ENCODE measurements at places on chromosomes 2 and 18.

DNA sequence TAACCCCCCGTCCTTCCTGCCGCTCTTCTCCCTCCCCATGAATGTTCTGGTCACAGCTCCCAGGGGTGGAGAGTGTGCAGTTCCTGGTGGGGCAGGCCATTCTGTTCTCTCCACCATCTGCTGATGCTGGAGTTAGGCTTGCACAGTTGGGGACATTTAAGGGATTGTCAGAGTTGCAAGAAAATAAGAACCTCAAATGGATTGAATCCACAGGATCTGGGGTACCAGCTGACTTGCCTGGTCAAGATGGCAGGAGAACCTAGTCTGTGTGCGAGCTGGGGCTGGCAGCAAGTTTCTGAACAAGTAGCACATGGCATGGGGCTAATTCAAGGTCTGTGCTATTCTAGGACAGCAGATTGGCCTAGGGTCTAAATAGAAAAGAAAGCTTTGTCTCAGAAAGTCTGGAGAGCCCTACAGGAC is 60.8 kb upstream of the TXNDC2 start:
- DNase-seq = no peak

- peak; percentile 42 for DNase-seq
These were observed 479 bp downstream of the RNMT start for GRCh38 chr18:13726972-13727331.

- no peak for DNase-seq
These were observed 99.6 kb upstream of the THSD7B start for GRCh38 chr2:136665736-136666135.

DNA sequence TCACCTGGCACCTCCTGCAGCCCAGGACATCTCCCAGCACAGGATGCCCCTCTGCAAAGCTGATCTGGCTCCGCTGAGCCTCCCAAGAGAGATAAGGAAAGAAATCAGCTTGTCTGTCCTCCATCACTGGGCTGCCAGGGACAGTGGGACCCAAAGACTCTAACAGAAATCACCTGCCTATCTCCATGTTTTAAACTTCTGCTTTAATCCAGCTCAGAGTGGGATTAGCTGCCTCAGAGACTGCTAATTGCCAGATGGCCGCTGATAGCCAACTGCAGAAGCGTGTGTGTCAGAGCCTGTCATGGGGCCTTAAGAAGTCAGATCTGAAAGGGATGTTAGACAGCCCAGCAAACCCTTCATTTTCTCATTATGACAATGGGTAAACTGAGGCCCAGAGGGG is 389.4 kb upstream of the KLHL29 start:
- no peak for DNase-seq

GRCh38 chr2:239466755-239467271 is 66.0 kb upstream of the HDAC4 start:
- DNase-seq = no peak

GRCh38 chr2:9110346-9110884 is 96.2 kb upstream of the ASAP2 start:
- no peak for DNase-seq

GRCh38 chr2:105885456-105885855 is 140.7 kb downstream of the NCK2 start:
- no peak for DNase-seq

DNA sequence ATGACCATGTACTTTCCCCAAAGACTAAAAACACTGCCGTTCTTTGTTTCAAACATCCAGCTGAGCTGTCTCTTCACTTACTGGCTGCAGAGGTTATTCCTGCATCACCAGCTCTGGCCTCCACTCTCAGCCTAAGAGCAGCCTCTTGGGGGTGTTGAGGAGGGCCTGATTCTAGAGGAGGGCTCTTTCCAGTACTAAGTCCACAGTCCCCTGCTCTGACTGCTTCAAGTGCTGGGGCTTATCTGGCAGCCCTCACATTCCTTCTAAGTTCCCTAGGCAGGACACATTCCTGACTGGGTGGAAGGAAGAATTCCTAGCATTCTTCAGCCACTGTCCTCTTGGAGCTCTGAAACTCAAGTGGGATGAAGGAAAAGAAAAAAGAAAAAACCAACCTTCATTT is 32.9 kb upstream of the EHBP1 start:
- peak; percentile 95 for DNase-seq

DNA sequence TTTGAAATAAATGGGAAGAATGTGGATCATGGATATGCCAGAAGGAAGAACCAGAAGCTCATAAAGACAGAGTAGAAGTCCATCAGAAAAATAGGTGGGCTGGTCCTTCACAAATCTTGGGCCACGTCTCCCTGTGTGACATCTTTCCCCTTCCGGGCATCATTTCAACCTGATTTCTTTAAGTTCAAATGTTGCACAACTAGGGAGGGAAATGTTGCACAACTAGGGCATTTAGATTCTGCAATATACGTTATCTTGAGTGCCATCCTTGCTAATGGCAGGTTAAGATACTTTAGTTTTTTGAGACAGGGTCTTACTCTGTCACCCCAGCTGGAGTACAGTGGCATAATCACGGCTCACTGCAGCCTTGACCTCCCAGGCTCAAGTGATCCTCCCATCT is 129.6 kb downstream of the CERS6 start:
- DNase-seq = no peak

GRCh38 chr18:24656551-24657443 is 196.4 kb downstream of the HRH4 start:
- no peak for DNase-seq

GRCh38 chr2:9249020-9249800 is 42.6 kb downstream of the ASAP2 start:
- peak; percentile 87 for DNase-seq

DNA sequence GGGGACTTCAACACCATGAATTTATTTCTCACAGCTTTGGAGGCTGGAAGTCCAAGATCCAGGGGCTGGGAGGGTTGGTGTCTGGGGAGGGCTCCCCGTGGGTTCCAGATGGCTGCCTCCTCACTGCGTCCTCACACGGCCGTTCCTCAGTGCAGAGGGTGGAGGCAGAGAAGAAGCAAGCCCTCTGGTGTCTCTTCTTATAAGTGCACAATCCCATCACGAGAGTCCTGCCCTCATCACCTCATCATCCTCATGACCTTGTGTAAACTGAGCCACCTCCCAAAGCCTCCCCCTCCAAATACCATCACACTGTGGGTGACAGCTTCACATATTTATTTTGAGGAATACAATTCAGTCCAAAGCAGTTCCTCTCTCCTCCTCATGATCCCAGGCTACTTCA is 26.3 kb downstream of the TMEM163 start:
- no peak for DNase-seq

DNA sequence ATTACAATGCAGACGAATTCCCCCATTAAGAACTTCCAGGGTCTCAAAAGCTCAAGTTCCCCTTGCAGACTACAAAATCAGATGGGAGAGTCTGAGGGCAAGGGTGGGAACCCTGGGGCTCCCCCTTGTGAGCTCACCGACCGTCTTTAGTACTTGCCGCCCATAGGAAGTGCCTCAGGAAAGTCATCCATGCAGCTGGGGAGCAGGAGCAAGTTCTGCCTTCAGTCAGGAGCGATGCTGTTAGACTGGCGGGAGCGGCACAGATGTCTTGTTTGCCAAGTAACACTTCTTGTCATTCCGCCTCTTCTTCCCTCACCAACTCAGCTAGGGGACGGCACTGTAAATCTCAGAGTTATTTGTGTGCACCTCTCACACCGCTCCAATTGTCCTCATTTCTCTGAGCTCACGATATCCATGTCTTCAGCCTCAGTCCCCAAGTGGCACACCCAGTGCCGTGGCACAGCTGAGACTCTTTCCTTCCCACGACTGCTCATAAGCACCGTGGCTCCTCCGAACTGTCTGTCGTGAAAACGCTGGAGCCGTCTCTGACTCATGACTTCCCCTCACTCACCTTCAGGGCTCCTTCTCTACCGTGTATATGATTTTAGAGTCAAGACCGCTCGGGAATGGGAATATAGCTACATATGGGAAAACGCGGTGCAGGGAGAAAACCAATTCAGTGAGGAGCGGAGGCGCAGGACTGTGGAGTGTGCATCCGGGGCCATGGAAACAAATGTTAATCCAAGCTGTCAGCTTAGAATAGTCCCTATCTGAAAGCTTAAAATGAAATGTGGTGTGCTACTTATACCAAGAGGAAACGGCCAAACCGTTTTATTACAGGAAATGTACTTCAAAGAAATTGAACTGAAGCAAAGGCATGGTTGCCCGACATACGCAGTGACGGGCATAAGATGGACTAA is 34.0 kb downstream of the UXS1 start:
- no peak for DNase-seq

DNA sequence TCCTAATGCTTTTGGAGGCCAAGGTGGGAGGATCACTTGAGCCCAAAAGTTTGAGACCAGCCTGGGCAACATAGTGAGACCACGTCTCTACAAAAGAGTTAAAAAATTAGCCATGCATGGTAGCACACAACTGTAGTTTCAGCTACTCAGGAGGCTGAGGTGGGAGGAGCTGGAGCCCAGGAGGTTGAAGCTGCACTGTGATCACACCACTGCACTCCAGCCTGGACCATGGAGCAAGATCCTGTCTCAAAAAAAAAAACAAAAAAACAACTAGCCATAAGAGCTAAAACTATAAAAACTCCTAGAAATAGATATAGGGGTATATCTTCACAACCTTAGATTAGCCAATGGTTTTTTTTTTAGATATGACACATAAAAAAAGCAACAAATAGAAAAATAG is 16.9 kb upstream of the COL6A3 start:
- peak; percentile 58 for DNase-seq

DNA sequence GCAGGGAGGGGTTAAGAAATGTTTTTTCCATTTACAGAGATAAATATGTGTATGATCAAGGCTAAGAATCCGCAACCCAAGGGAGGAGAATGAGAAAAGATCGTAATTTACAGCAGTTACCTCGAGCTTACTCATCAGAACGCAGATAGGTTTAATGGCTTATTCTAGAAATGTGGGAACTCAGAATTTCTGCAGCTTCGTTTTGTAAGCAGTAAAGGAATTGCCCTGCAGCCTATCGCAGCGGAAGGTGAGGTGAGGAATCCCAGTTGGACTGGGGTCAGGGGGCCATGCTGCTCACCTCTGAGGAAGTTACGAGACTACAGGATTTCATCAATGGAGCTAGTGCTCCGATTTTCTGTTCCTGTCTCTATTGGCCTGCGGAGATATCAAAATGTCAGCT is 8.1 kb upstream of the TMEM200C start:
- DNase-seq = no peak

DNA sequence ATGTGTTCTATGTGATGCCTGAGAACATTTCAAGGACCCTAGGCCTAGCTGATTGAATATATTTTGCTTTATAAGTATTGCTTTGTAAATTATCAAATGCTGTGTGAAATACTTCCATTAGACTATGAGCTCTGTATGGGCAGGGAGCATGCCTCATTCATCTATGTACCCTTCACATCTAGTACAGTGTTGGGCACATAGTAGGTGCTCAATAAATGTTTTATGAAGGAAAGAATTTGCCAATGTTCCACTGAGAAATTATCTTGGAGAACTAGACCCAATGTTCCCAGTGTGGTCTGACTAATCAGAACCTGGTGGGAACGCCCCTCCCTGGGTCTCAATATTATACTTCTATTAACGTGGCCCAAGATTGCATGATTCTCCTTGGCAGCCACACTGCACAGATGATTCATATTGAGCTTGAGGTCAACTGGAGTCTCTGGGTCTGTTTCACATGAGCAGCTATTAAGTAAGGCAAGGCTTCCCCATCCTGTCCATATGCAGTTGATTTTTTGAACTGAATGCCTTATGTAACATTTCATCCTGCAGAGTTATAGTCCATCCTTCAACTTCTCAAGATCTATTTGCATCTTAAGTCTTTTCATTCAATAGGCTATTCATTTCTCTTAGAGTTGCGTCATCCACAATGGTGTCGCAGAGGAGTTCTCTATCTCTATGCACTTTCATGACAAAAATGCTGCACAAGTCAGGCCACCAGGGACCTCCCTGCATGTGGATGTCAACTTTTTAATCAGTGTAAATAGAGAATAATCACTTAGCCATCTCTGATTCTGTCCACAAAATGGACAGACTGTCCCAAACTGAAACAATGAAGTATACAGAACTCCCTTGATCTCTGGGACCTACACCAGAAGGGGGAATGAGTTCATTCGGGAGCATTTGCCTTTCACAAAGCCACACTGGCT is 257.6 kb downstream of the CYP26B1 start:
- DNase-seq = peak; percentile 74

DNA sequence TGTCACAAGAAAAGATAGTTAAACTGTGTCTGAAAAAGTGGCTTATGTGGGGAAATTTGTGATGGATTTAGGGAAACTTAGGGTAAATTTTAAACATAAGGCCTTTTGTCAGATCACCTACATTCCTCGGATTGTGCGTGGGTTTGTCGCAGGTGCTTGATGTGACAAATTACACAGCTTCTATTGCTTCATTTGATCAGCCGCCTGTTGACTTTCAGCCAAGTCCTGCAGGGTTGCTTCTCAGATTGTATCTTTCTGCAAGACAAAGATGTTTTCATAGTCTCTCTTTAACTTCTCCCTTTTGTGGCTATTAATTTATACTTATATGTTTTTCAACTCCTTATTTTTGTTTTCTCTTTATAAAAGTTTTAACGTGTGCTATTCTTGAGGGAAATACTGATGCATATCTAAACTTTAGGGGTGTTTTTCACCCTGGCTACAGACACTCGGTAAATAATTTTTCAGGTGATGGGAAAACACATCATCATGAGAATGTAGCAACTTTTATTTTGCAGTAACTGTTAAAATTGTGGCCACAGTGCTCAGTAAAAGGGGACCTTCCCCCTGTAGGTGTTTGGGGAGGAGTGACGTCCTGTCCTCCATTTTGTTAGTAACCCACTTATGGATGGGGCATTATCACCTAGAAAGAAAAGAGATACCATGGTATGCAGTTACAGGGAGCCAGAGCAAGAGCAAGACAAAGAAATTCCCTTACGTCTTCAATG is 31.4 kb downstream of the GALM start:
- DNase-seq = no peak

DNA sequence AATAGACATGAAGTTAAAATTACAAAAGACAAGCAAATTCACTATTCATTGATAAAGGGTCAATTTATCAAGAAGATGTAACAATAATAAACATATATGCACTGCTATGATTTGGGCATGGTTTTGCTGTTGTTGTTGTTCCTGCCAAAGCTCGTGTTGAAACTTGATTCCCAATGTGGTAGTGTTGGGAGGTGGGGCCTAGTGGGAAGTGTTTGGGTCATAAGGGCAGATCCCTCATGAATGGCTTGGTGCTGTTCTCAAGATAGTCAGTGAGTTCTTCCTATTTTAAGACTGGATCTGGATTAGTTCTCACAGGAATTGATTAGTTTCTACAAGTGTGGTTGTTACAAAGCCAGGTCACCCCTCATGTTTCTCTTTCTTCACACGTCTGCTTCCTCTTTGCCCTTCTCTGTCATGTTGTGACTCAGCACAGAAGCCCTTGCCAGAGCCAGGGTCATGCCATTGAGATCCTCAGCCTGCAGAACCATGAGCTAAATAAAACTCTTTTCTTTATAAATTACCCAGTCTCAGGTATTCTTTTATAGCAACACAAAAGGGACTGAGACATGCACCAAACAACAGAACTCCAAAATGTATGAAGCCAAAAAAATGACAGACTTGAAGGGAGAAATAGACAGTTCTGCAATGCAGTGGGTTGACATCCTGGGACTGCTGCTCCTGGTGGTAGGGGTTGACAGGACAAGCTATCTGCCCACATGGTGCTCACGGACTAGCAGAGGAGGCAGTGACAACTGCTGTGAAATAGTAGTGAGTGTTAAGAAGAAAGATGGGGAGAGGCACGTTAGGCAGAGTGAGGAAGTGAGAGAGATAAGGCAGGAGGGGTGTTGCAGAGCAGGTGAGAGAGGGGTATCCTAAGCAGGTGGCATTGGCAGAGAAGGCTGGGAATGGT is 18.6 kb upstream of the SKA1 start:
- peak; percentile 16 for DNase-seq

- peak; percentile 45 for DNase-seq
These were observed 85.8 kb upstream of the FAM237A start for GRCh38 chr2:206556357-206556949.

- no peak for DNase-seq
These were observed 156.8 kb downstream of the GPD2 start for GRCh38 chr2:156592809-156593593.

Data from fibroblast of skin of back (primary cell).